ENCODE measurements at places on chromosomes 11 and 22. TPM values are rescaled to one million over a fixed set of nuclear protein-coding genes. Genes with fewer than 3 reads are reported as not detected.

RGL4 gene
- total RNA-seq = not detected

PLEKHB1 gene
- 29.1 TPM for total RNA-seq

ZNF214 gene
- 0.55 TPM for total RNA-seq

ZNF215 gene
- total RNA-seq = 2.6 TPM

JAML gene
- total RNA-seq = not detected

CCDC87 gene
- total RNA-seq = 1.0 TPM

LYVE1 gene
- total RNA-seq = not detected

OR4D9 gene
- not detected for total RNA-seq
